Caki2 (cell line): ENCODE measurements at places on chromosomes 7 and 10. TPM values are rescaled to one million over a fixed set of nuclear protein-coding genes. Genes with fewer than 3 reads are reported as not detected.

Gene CPXM2
- not detected in 2 replicates for total RNA-seq

Gene SYT15B
- total RNA-seq, result not detected in 2 replicates

Gene LRRC61
- total RNA-seq, result 53.9 and 54.9 TPM in 2 replicates

Gene COL17A1
- total RNA-seq, result 0.03 TPM in 1 of 2 replicates, not detected in the other

Gene HOXA4
- total RNA-seq, result 5.6 and 10.3 TPM in 2 replicates

Gene AIFM2
- total RNA-seq, result 41.3 and 42.7 TPM in 2 replicates

Gene UNCX
- not detected in 2 replicates for total RNA-seq

Gene UBE2D4
- total RNA-seq, result 13.4 and 15.4 TPM in 2 replicates

Gene DNAH11
- total RNA-seq, result 0.06 and 0.44 TPM in 2 replicates

Gene IFIT1B
- total RNA-seq, result not detected in 2 replicates

Gene DDX50
- total RNA-seq, result 17.2 and 29.2 TPM in 2 replicates

Gene DGKB
- total RNA-seq, result not detected in 2 replicates

Gene PIK3CG
- not detected in 2 replicates for total RNA-seq

Gene CACNB2
- total RNA-seq, result not detected in 2 replicates

Gene TMEM72
- total RNA-seq, result 1.5 TPM in 1 of 2 replicates, not detected in the other

Gene HOXA10
- 22.1 and 31.5 TPM in 2 replicates for total RNA-seq

Gene HNRNPH3
- total RNA-seq, result 1.5 and 18.9 TPM in 2 replicates

Gene CHAT
- total RNA-seq, result not detected in 2 replicates

Gene PRSS1
- not detected in 2 replicates for total RNA-seq

Gene CYP2C19
- 0.41 TPM in 1 of 2 replicates, not detected in the other for total RNA-seq

Gene PIP
- total RNA-seq, result not detected in 2 replicates

Gene CRYGN
- not detected in 2 replicates for total RNA-seq

Gene ZSWIM8
- total RNA-seq, result 22.8 and 52.3 TPM in 2 replicates

Gene UTF1
- total RNA-seq, result not detected in 2 replicates

Gene ATP6V0A4
- total RNA-seq, result 1.4 TPM in 1 of 2 replicates, not detected in the other

Gene TNPO3
- 50.5 and 56.6 TPM in 2 replicates for total RNA-seq

Gene MBLAC1
- 0.52 and 2.5 TPM in 2 replicates for total RNA-seq

Gene AKR1C2
- 1,417 and 1,499 TPM in 2 replicates for total RNA-seq

Gene UCN3
- total RNA-seq, result not detected in 2 replicates

Gene NUTM2E
- not detected in 2 replicates for total RNA-seq

Gene HEPACAM2
- total RNA-seq, result not detected in 2 replicates

Gene DYDC2
- total RNA-seq, result not detected in 2 replicates

Gene TMEM184A
- total RNA-seq, result 13.4 and 16.6 TPM in 2 replicates

Gene OR2A25
- total RNA-seq, result not detected in 2 replicates

Gene STEAP4
- not detected in 2 replicates for total RNA-seq

Gene MARVELD1
- total RNA-seq, result 58.1 and 60.8 TPM in 2 replicates

Gene GTF2IRD2
- 2.5 and 11.8 TPM in 2 replicates for total RNA-seq

Gene LBX1
- total RNA-seq, result not detected in 2 replicates

Gene HOXA9
- 46.9 and 62.2 TPM in 2 replicates for total RNA-seq

Gene EIF3A
- 26.5 and 36.2 TPM in 2 replicates for total RNA-seq

Gene ZNF107
- 0.52 and 1.1 TPM in 2 replicates for total RNA-seq

Gene PNLIPRP2
- 1.4 TPM in 1 of 2 replicates, not detected in the other for total RNA-seq

Gene ZNF804B
- not detected in 2 replicates for total RNA-seq

Gene DUS4L
- 13.1 and 26.4 TPM in 2 replicates for total RNA-seq

Gene KCNIP2
- total RNA-seq, result 0.20 TPM in 1 of 2 replicates, not detected in the other

Gene ARHGEF35
- 3.1 and 4.8 TPM in 2 replicates for total RNA-seq

Gene CELF2
- total RNA-seq, result 0.10 TPM in 1 of 2 replicates, not detected in the other

Gene TYW1
- 8.8 and 20.3 TPM in 2 replicates for total RNA-seq

Gene PKD2L1
- total RNA-seq, result not detected in 2 replicates

Gene HMX3
- not detected in 2 replicates for total RNA-seq

Gene CPA5
- not detected in 2 replicates for total RNA-seq

Gene SAP25
- total RNA-seq, result not detected in 2 replicates

Gene EPO
- not detected in 2 replicates for total RNA-seq

Gene SPDYE8
- total RNA-seq, result not detected in 2 replicates
